ENCODE measurements at places on chromosomes 4 and X.

DNA sequence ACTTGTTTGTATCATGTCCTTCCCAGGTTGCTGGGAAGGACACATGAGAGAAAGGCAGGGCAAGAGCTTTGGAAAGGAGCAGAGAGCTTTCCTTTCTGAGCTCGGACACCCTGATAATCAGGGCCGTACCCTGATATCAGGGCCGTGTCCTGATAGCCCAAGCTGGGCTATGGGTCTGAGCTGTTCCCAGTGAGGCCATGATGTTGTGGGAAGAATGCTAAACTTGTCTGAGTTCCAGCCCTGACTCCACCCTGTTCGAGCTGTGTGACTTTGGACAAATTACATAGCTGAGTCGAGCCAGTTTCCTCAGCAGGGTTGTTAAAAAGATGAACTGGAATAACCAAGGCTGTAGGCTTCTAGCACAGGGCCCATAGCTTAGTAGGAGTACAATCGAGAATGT lies 3.3 kb upstream of the CXCR3 start:
- DNase-seq = no peak

DNA sequence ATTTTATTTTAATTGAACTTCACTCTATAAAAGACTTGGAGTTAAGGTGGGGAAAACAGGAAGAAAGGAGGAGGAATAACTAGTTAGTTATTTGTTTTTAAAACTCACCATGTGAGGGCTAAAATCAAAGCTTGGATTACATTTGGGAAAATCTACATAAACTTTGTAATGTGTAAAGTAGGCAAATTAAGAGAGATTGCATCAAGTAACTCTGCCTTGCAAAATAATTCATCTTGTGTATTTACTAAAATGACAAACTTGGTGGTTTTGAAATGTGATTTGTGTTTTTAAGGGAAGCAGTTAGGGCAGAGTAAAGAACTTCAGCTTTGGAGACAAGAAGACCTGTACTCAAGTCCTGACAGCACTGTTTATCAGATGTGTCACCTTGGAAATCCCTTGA lies 43.3 kb upstream of the RASSF6 start:
- no peak for DNase-seq

DNA sequence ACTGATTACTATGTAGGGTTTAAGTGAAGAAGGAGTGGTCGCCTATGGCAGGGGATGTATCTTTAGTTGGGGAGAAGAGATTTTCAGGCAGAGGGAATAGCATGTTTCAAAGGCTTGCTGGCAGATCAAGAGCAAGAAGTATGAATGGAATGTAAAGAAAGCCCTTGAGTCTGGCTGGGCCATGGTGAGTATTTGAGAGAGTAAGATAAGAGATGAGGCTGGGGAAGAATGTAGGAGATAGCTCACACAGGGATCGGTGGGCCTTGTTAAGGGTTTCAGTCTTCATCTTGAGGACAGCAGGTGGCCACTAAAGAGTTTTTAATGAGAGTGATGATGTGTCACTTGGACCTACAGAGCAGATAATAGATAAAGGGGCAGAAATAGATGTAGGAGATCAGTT lies 319.1 kb upstream of the RPS6KA3 start:
- DNase-seq = no peak

DNA sequence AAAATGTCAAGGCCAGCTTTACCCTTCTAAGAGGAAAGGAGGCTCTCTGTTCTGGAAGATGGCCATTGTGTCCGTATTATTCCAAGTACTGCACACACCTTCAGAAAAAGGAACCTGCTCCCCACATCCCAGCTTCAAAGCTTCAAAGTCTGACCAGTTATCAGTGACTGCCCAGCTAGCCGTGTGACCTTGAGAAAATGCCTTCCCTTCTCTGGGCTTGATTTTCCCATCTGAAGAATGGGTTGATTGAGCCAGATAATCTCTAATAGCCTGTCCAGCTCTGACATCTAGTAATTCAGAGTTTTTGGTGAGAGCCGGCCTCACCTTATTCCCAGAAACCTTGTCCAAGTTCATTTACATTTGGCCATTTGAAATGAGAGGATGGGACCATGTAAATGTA lies 3.0 kb downstream of the LONRF3 start:
- DNase-seq = no peak

DNA sequence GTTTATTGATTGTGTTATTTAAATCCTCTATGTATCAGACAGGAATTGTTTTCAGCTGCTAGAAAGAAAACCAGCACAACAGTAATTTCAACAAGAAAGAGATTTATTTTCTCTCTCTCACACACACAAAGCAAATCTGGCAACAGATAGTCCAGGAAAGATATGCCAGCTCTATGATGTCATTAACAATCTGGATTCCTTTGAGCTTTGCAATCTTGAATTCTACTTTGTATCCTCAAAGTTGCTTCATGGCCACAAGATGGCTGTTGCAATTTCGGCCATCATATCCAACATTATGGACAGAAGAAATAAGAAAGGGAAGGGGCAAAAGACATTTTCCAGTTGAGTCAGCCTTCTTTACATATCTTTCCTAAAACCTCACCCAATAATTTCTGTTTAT lies 19.8 kb upstream of the FMR1 start:
- no peak for DNase-seq

DNA sequence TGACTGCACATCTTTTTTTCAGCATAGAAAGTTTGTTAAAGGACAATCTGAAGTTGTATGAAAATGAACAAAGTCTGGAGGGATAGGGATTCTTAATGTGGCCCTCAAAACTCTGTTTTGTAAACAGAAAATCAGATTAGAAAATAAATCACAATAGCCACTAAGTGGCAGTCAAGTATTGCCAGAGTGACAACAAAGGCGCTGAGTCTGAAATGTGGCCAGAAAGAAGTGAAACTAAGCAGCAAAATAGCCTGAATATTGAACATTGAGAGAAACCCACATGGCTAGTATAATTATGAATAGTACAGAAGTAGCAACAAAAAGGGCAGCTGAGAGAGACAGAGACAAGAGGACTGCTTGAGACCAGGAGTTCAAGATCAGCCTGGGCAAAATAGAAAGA lies 81.1 kb upstream of the CT45A1 start:
- DNase-seq = no peak

GRCh38 chr4:26294904-26295303 lies 25.9 kb upstream of the RBPJ start:
- DNase-seq = no peak

DNA sequence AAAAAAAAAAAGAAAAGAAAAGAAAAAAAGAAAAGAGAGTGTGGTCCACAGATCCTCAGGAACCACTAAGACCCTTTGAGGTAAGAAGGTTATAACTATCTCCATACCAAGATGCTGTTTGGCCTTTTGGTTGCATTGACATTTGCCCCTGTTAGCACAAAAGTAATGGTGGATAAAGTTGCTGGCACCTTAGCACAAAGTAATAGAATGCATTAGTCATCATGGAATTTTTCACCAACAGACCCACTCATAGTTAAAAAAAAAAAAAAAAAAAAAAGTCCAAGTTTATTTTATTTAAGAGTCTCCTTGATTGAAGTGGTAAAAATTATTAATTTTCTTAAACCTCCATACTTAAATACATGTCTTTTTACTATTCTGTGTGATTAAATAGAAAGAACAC lies 78.4 kb upstream of the RBPJ start:
- no peak for DNase-seq

- DNase-seq = no peak
Observed at GRCh38 chr4:149791851-149792250, 23.8 kb downstream of the IQCM start.

- no peak for DNase-seq
Observed at GRCh38 chr4:189090174-189090814, 850.4 kb upstream of the FRG1 start.

DNA sequence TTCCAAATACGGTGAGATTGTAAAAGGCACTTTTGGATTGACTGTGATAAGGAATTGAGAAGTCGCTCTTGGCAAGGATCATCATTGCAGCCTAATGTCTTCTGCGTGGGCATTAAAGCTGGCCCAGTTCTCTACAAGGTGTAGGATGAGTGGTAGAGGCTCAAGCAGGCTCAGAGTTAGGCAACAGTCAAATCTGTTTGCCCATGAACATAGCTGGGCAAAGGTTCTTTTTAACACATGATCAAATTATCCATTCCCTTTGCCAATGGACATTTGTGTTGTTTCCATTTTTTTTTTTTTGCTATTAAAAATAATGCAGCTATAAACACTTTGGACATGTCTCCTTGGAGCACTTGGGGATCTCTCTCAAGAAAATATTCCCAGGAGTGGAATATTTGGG lies 229.1 kb upstream of the FAT1 start:
- DNase-seq = no peak

GRCh38 chr4:8198906-8199593 lies at the start of gene SH3TC1:
Gene SH3TC1, plus strand, starts transcription at chr4:8199290. Its CDS starts 5,905 bp downstream, at chr4:8205195.
- peak; percentile 75 for DNase-seq

GRCh38 chrX:49258749-49259124 lies 5.8 kb downstream of the FOXP3 start:
- DNase-seq = no peak

- no peak for DNase-seq
Observed at GRCh38 chr4:144090744-144091143, 49.8 kb downstream of the GYPA start.

DNA sequence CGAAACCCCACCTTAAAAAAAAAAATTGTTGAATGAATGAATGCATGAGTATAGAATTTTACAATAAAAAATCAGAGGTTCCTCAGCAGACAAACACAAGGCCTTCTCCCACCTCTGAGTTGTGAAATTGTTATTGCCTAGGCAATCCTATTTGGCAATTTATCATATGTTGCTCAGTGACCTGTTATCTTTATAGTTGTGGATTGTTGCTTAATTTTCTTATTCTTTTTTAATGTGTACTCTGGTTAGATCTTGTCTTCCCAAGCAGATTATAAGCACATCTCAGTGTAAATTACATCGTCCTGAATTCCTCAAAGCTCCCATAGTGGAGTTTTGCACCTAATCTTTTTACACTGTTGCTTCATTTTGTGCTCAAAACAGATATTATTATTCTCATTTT lies 71.9 kb downstream of the RBM47 start:
- no peak for DNase-seq

DNA sequence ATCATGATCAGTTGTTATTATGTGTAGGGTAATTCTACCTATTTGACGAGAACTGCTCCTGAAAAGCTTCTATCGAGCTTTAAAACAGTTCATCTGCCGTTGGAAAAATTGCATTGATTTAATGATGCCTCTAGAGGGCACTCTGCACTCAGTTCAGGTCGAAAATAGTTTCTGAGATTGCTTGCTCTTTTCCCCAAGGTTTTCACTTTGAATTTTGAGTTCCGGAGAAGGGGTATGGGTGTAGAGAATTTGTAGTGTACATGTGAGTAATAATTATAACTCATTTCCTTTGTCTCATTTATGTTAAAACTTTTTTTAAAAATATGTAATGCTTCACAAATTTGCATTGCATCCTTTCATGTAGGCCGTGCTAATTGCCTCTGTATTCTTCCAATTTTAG lies 28.4 kb upstream of the TNIP3 start:
- DNase-seq = no peak

DNA sequence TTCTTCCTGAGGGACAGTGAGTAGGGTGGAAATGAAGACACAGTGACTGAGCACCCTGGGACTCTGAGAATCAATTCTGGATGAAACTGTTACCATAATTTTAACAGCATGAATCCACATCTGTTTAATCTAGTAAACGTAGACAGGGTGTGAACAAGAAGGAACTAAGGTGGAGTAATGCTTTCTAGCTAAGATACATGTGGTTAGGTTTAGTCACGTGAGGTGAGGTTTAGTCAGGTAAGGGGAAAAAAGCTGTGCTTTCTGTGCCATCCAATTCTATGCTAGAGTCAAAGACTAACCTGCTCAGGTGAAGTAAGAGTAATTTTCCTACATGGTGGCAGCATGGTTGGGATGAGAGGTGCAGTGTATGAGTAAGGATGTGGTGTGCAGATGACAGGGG lies 54.0 kb upstream of the C4orf54 start:
- DNase-seq = peak; percentile 22

GRCh38 chr4:147388018-147388417 lies 92.9 kb upstream of the EDNRA start:
- no peak for DNase-seq

- DNase-seq = no peak
Observed at GRCh38 chrX:31608638-31609037, 536.8 kb upstream of the FTHL17 start.

GRCh38 chr4:4981427-4981826 lies 37.8 kb downstream of the CYTL1 start:
- no peak for DNase-seq
